Naive thymus-derived CD4-positive, alpha-beta T cell (primary cell): ENCODE measurements at places on chromosomes 3 and 15. TPM values are rescaled to one million over a fixed set of nuclear protein-coding genes. Genes with fewer than 3 reads are reported as not detected.

DNA sequence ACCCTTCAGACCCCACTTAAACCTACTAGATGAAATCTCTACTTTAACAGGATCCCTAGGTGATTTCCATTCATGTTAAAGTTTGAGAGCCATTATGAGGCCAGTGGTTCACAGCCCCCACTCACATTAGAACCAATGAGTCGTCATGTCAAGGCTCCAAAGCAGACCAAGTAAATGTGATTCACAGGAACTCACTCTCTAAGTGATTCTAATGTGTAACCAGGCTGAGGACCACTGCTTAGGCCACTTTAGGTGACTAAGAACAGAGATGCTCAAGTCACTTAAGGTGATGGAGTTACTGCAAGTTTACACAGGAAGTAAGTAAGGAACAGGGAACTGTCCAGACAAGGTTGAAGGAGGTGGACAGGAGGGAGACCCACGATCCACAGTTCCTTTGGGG lies 7.7 kb downstream of the GALNT15 start:
- DNase-seq = no peak

DNA sequence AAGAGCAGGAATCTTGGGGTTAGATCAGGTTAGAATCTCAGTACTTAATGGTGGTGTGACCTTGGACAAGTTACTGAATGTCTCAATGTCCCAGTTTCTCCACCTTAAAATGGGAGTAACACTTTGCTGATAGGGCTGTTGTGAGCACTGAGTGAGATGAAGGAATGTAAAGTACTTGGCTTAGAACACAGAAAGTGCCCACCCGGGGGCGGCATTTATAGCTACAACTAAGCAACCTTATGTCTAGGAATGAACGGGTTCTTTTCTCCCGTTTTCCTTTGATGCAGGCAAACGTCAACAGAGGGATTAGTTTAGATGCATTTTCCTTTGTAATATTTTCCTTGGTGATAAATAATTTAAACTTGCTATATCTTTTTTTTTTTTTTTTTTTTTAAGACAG lies 176.6 kb downstream of the USP13 start:
- no peak for DNase-seq

- no peak for DNase-seq
Measured at GRCh38 chr3:138547342-138547975, 46.6 kb downstream of the CEP70 start.

Gene LSAMP
- not detected for total RNA-seq

Gene WNT7A
- 12.2 TPM for total RNA-seq

DNA sequence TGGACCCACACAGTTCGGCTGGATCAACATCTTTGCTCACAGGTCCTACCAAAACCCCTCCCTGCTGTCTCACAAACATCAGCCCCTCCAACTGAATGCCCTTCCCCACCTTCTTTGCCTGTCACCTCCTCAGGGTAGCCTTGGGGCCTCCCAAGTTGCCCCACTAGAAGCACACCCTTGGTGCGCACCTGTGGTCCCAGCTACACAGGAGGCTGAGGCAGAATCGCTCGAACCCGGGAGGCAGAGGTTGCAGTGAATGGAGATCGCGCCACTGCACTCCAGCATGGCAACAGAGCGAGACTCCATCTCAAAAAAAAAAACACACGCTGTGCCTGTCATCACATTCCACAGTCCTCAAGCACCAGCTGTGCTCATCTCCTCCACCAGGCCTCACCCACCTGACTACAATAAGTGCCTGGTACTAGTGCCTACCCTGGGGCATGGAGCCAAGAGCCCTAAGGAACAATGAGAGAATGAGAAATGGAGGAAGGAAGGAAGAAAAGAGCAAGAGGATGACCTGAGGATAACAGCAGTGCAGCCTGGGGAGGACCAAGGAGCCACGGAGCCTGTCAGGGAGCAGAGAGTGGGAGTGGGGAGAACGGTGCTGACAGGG lies 26.0 kb downstream of the RPN1 start:
- no peak for DNase-seq

Gene ESYT3
- not detected for total RNA-seq

Gene CHRNA3
- total RNA-seq = not detected

Gene PARP14
- 47.9 TPM for total RNA-seq

Gene SEMA3F
- not detected for total RNA-seq

GRCh38 chr3:58656631-58657030 lies 9.9 kb downstream of the FAM3D start:
- DNase-seq = no peak

DNA sequence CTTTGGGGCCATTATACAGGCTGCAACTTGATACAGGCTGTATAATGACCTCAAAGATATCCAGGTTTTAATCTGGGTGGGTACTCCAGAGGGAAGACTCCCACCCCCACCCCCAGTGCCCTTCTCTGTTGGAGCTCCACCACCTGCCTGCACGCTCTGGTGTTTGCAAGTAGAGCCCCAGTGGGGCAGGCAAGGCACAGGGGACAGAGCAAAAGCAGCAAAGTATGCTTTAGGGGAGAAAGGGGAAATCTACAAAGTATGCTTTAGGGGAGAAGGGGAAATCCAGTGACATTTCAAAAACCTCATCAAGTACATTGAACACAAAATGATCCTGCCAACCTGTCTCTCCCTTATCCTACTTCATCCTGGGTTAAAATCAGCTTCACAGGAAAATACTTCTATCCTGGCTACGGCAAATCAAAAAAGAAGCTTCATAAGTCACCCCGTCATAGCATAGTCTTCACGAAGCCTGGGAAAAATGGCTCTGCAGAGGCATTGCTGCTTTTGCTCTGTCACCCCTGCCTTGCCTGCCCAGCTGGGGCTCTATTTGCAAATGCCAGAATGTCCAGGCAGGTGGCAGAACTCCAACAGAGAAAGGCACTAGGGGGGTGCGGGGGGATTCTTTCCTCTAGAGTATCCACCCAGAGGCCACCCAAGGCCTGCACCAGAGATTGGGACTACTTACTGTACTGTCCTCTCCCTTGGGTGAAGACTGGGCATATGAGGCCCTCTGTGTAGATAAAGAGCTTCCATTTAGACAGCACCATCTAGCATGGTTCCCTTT lies 60.9 kb upstream of the ATP11B start:
- no peak for DNase-seq
